LHCN-M2 (cell line): ENCODE measurements at places on chromosomes 13 and 19. TPM values are rescaled to one million over a fixed set of nuclear protein-coding genes. Genes with fewer than 3 reads are reported as not detected.
A peak's percentile ranks its signal among the peaks of the same experiment; 100 is the strongest.

- DNase-seq = no peak
Observed at GRCh38 chr19:6819323-6819722, 46.8 kb downstream of the VAV1 start.

DNA sequence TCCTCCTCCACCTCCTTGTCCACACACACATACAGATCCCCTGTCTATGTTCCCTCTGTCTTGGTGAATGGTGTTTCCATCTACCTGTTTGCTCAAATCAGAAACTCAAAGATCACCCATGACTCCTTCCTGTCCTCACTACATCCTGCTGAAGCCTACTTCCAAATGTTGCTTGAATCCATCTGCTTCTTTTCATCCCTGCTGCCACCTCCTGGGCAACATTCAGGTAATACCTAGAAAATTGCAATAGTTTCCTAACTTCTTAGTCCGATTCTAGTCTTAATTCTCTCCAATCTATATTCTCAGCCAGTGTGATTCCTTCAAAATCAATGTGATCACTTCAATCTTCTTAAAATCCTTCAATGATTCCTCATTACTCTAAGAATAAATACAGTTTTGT lies 155.5 kb upstream of the STARD13 start:
- DNase-seq = peak; percentile 44

- DNase-seq = no peak
Observed at GRCh38 chr13:76175961-76176725, 540.0 kb downstream of the LMO7 start.

DNA sequence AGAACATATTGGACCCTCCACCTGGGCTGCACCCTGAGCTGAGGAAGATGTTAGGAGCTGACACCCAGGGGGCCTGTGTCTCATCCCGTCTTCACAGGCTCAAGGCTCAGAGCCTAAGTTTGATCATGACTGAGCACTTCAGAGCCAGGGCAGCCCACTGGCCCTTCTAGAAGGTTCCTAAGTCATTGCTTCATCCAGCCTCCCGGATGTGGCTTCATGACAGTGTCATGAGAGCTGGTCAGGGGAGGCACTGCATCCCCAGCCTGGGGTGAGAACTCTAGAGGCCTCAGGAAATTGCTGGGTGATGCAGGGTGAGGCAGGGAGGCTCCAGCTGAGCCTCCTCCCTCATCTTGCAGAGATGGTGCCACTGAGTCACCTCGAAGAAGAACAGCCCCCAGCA lies 24.9 kb upstream of the PIK3R2 start:
- peak; percentile 41 for DNase-seq

DNA sequence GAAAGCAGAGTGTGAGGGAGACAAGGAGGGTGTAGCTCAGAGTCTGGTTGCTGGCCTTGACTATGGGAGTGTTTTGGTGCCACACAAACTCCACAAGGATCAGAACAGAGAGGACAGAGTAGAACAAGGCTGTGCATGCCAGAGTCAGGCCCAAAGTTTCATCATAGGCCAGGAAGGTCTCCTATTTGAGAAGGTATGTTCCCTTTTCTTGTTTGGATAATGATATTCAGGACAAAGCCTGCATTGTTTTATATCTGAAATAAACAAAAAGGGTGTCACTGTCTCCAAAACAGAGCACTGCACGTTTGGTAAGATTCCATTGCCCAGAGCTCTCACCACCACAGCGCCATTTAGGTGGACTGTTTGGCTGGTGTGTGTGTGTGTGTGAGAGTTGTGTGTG lies 3.1 kb upstream of the ZSCAN5A start:
- DNase-seq = no peak

- DNase-seq = no peak
Observed at GRCh38 chr13:114146629-114147028, 14.2 kb upstream of the RASA3 start.

DNA sequence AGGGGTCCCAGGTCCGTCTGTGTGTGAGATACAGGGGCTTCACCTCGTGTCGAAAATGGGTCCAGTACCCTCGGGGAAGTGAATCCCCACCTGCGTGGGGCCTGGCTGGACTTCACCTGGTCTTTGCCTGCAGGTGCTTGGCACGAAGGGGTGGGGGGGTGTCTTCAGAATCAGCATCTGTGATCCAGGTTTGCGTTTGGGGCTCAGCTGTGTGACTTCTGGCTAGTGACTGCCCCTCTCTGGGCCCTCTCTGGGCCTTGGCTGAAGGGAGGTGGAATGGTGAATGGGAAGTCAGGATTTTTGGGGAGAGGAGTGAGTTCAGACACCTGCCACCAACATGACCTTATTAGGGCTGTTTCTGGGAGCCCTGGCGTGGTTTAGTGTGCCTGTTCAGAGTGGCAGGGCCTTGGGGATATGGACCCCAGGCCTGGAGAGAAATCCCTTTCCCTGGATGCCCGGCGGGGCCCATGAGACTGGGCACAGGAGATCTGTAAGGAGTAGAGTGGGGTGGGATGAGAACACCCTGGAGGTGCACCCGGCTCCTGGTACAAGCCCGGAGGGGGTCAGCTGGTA lies 2.7 kb downstream of the CELF5 start:
- no peak for DNase-seq

- no peak for DNase-seq
Observed at GRCh38 chr19:44876930-44877535, 14.0 kb upstream of the TOMM40 start.

DNA sequence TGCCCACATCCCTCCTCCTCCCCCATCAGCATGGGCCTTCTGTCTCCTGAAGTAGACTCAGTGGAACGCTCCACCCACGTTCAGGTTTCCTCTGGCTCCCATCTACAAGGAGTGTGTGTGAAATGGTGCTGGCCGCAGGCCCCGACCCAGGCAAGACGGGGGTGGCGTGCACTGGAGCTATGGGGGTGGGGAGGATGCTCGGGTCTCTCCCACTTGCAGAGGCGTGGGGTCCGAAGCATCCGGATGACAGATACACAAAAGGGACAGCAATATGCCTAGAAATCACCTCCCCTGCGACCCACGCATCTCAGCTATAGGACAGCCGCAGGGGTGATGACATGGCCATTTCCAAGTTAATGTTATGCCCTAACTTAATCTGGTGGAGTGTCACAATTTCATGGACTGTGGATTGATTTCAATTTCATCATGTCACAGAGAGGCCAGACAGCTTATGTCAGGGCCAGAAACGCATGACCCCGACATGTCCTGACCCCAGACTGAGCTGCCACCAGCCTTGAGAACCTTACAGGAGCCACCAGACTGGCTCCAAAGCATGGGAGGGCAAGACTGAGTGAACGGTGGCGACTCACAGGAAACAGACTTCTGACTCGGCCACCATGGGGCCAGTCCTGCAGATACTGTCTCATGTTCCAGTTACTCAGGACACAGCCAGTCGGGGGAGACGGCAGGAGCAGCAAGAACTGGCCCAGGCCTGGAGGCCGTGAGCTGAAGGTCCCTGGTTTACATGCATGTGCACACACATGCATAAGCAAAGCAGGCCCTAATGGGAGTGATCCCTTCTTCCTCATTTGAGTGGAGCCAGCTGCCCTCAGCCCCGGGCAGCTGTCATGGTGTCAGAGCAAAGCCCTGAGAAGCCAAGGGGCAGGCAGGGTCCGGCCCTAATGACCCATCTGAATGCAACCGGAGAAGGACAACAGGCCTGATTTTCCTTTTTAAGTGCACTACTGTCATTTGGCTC lies 82.2 kb downstream of the SLC7A1 start:
- peak; percentile 47 for DNase-seq

DNA sequence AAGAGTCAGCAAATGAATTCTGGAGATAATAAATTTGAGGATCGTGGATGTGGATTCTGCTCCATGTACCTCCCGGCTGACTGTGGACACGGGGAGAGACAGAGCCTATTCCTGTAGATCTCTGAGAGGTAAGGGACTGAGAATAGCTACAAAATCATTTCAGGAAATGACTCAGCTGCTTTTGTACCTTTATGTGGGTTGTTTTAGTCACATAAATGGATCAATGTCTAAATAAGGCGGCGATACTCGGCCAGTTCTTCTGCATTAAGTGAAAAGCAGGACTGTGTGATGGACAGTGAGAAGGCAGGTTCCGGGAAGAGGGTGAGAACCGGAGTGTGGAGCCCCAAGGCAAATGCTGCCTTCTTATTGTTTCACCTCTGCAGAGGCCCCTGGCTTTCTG lies 128.1 kb downstream of the EFNB2 start:
- no peak for DNase-seq

- DNase-seq = no peak
Observed at GRCh38 chr19:57110592-57111328, 9.0 kb upstream of the USP29 start.

- DNase-seq = no peak
Observed at GRCh38 chr19:17379221-17379631, 2.1 kb upstream of the PLVAP start.

GRCh38 chr13:113927661-113928581 lies 46.0 kb downstream of the C13orf46 start:
- peak; percentile 98 for DNase-seq

Gene PRR12
- total RNA-seq = 3.8 and 5.5 TPM in 2 replicates

Gene KLK14
- total RNA-seq = not detected in 2 replicates

Gene PLPP2
- not detected in 2 replicates for total RNA-seq

Gene PDE4C
- total RNA-seq = 0.17 and 0.26 TPM in 2 replicates
